ENCODE measurements at places on chromosomes 7 and 10.
A peak's percentile ranks its signal among the peaks of the same experiment; 100 is the strongest.

DNA sequence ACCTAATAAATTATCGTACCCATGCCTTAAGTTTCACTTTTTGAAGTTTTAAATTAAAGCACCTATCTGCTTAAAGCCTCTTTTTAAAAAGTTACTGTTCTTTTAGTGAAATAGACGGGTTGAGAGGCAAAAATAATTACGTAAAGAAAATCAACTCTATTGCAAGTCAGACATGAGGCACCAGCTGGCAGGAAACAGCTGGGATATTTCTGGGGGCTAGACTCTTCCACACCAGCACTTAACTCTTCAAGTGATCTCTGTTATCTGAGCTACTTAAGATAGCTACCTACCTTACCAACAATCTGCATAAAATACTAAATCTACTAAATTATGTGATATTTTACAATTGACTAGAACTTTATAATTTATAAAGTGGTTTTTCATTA is 35.8 kb downstream of the GBF1 start:
- DNase-seq = peak; percentile 30

DNA sequence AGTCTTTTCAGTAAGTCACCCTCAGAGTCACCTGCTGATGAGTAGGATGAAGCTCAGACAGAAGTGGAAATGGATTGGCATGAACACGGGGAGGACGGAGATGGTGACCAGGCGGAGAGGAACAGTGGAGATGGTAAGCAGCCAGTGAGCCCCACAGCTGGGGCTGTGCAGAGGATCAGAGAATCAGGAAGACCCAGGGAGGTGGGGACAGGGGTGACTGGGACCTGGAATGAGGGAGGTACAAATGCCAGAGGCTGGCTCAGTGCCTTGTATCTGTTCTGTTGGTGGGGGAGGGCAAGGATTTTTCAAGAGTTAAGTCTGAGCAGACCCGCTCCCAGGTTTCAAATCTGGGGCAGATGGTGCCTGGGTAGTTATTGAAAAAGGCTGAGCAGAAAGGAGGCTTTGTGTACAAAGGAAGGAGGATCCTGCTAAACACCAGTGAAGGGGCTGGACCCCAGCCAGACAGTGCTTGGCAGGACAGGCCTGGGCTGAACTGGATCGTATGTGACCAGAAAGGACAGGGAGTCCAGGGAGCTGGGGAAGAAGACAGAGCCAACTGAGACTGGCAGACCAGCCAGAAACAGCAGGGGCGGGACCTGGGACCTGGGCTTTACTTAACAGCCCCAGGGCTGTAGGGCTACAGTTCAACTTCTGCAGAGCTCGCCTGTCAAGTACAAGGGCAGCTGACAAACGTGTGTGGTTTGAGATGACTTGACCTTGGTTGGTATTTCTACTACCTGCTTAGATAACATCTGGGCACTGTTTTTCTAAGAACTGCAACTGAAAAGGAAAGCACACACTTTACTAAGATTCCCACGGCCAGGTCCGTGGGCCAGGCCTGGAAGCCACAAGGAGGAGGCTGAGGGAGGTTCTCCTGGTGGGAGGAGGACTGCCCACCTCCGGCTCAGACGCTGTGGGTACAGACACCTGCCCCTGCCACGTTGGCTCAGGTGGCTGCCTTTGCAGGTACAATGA is 13.2 kb upstream of the FRMPD2 start:
- DNase-seq = no peak

GRCh38 chr10:72658696-72659400 is 33.0 kb upstream of the MICU1 start:
- DNase-seq = no peak

DNA sequence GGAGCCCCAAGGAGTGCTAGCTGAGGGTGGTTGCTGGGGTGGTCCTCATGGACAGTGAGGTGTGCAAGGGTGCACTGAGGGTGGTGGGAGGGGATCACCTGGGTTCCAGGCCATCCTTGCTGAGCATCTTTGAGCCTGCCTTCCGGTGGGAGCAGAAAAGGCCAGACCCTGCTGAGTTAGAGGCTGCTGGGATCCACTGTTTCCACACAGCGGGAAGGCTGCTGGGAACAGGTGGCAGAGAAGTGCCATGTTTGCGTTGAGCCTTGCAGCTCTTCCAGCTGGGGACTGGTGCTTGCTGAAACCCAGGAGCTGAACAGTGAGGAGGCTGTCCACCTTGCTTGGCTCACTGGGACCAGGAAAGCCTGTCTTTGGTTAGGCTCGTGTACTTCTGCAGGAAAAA is 34.9 kb downstream of the PRF1 start:
- DNase-seq = no peak

GRCh38 chr10:56881218-56881617 is 520.2 kb upstream of the ZWINT start:
- no peak for DNase-seq

GRCh38 chr7:137875746-137876145 is 29.0 kb upstream of the DGKI start:
- DNase-seq = no peak

- no peak for DNase-seq
These were observed 4.9 kb upstream of the YKT6 start for GRCh38 chr7:44195889-44196288.

- no peak for DNase-seq
These were observed 208.8 kb upstream of the HPS1 start for GRCh38 chr10:98655492-98655891.

DNA sequence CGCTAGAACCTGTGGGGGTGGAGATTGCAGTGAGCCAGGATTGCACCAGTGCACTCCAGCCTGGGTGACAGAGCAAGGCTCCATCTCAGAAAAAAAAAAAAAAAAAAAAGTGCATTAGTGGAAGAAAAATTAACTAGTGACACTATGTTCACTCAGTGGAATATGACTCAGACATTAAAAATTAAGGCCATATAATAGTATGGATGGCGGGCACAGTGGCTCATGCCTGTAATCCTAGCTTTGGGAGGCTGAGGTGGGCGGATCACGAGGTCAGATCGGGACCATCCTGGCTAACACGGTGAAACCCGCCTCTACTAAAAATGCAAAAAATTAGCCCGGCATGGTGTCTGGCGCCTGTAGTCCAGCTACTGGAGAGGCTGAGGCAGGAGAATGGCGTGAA is 3.4 kb downstream of the PHYH start:
- DNase-seq = no peak

- no peak for DNase-seq
These were observed 31.7 kb downstream of the SYPL1 start for GRCh38 chr7:106080300-106080987.

DNA sequence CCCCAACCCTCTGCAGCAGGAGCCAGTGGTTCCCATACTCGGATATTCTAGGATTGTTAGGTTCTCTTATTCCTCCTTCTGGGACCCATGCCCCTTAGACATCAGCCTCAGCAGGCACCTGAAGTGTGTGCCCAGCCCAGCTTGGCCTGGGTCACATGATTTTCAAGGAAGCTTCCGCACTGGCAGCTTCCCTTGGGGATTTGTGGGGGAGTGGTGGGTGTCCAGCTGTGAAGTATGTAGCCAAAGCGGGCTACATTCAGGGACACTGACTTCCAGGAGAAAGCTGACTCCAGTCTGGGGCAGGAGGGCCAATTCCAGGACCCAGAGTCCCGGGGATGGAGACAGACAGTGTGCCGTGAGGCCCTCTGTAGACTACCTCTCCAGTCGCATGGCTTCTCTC is 1.3 kb downstream of the LDB1 start:
- DNase-seq = peak; percentile 30

- DNase-seq = no peak
These were observed 501.1 kb upstream of the CELF2 start for GRCh38 chr10:10516346-10517130.

DNA sequence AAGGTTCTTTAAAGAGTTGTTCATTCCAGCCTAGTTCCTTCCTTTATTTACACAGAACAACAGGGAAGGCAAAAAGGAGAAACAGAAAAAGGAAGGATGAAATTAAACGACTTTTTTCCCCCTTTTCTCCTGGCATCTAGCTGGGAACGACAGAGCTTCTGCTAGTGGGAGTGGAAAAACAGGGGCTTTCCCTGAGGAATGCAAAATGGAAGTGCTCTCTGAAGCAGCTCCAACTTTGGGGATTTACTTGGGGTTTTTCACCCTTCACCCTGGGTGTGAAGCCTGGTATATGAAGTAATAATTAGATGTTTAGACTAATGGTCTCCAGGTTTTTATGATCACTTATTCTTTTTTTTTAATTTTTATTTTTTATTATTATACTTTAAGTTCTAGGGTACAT is 4.2 kb downstream of the PMPCB start:
- no peak for DNase-seq

DNA sequence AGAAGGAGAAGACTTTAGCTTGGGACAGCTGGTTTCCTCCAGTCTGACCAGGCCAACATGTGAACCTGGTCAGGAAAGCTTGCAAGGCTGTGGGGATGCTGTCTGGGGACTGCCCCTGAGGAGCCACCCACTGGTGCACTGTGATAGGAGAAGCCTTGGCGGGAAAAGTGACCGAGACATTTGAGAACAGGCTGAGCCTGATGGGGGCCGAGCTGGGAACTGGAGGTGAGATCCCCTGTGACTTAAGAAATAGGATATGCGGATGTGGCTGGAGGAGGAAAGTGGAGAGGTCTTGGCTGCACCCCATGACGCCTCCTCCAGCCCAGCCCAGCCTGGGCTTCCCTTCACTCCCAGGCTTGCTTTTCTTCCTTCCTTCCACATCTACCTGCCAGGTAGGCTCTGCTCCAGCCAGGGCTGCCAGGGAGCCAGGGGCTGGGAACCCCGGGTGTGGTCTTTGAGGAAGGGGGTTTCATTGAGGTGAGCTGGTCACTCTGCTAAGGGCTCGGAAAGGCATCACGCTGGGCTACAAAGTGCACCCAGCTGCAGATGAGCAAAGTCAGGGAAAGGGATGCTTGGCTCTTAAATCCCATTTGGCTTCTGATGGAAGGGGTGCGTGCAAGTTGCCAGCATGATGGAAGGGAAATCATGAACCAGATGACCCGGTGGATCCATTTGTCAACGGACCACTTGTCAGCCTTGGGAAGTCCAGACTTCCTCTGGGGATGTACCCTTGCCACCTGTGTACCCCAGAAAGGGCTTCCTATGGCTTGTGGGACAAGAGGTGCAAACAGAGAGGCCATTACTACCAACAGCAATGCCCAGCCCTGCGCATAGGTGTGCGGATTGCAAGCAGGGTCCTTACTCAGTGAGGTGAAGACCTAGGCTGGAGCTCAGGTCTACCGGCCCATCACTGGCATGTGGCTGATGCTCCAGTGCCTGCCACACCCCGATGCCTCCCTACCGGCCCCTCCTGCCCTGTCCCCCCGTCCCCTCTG is 66.3 kb downstream of the C10orf143 start:
- DNase-seq = no peak
